Activated naive CD8-positive, alpha-beta T cell treated with anti-CD3 and anti-CD28 coated beads, Interleukin-2, amount 10 ng/mL, durations not matched to agents 7 days and 5 days (primary cell): ENCODE measurements at places on chromosomes 11 and 22. TPM values are rescaled to one million over a fixed set of nuclear protein-coding genes. Genes with fewer than 3 reads are reported as not detected.

CCDC188 gene
- not detected for total RNA-seq

OSM gene
- total RNA-seq: 125 TPM

LRRC75B gene
- 3.2 TPM for total RNA-seq

CCDC157 gene
- 4.0 TPM for total RNA-seq

AP5B1 gene
- 27.9 TPM for total RNA-seq

SESN3 gene
- 48.8 TPM for total RNA-seq

TEX54 gene
- total RNA-seq: not detected

MDK gene
- total RNA-seq: 7.4 TPM

TSGA10IP gene
- total RNA-seq: not detected

CSNK2A3 gene
- total RNA-seq: 1.2 TPM

OR4C13 gene
- not detected for total RNA-seq

KCTD14 gene
- total RNA-seq: not detected

SPDYC gene
- total RNA-seq: not detected

CDC42BPG gene
- 3.4 TPM for total RNA-seq

GRIK4 gene
- not detected for total RNA-seq

RFPL1 gene
- total RNA-seq: not detected

TRPM5 gene
- not detected for total RNA-seq

MED19 gene
- total RNA-seq: 13.1 TPM

SYCE3 gene
- total RNA-seq: 1.1 TPM

OR51I1 gene
- total RNA-seq: not detected

OR51T1 gene
- not detected for total RNA-seq

LMO2 gene
- 0.44 TPM for total RNA-seq

PRDM11 gene
- 7.3 TPM for total RNA-seq

PACSIN3 gene
- total RNA-seq: 1.3 TPM

RHOD gene
- 0.54 TPM for total RNA-seq

CRYBA4 gene
- total RNA-seq: not detected

IL17REL gene
- total RNA-seq: not detected

VPREB1 gene
- not detected for total RNA-seq

HEPN1 gene
- not detected for total RNA-seq

MUC6 gene
- not detected for total RNA-seq

SEC14L2 gene
- total RNA-seq: 9.9 TPM

DGAT2 gene
- 0.86 TPM for total RNA-seq

NCF4 gene
- total RNA-seq: 31.0 TPM

ACRV1 gene
- not detected for total RNA-seq
